ENCODE measurements at places on chromosomes 7 and 10.

DNA sequence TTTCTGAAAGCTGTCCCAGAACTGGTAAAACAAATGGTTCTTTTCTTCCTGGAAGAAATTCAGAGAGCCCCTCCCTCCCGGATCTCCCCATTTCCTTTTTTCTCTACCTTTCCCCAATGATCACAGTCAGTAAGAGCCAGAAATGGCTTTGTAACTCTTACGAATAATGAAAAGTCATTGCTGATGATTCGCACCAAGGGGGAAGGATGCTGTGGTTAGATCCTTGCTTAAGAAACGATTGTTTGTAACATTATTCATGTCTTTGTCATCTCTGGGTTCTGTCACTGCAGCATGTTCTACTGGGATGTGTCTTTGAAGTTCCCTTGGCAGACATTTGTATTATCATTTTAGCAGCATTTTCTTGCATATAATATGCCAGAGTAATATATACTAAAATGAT is 138.9 kb downstream of the CACNB2 start:
- DNase-seq: no peak

DNA sequence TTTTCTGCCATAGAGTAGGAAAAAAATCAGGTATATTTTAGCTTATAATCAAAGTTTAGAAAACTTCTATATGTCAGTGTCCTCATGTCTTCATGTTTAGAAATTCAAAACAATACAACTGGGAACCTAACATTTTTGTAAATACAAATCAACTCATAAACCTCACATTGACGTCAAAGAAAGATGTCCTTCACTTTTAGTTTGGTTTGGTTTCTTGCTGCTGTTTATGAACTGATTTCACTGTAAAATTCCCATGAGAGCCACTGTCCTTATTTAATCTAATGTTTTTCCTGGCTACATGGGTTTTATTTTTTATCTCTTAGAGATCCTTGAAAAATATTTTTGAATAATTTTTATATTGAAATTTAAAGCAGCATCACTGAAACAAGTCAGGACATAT is 208.4 kb downstream of the DYNC1I1 start:
- DNase-seq: no peak

DNA sequence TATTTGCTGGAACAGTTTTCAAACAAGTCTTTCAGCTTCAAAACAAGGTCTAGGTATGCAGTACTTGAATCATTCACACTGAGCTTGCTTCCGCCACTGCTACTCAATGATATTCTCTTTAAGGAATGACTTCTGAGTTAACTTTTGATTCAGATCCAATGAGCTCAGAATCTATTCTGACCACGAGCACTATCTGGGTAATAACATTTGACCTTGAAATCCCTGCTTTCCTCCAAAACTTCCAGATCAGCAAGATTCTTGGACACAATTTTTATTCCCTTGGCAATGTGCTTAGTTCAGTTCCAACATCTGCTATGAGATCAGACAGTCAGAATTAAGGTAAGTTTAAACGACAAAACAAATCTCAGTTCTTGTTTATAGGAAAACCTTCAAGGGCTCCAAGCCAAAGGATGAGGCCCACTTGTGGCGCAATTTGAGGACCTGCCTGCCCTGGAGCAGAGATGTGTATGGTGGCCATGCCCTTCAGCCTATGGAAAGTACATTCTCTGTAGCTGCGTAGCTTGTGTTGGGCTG is 87.2 kb downstream of the RNF216 start:
- no peak for DNase-seq

DNA sequence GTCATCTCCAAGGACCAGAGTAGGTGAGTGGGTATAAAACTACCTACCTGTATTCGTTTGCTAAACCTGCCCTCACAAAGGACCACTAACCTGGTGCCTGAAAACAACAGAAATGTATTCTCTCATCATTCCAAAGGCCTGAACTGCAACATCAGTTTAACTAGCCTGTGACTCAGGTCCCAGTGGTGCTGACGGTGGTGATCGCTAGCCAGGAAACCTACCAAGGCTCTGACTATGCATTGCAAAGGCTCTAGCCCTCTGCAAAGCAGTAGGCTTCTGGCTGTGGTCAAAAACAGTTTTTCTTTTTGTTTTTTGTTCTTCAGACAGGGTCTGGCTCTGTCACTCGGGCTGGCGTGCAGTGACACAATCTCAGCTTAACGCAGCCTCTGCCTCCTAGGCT is 107.5 kb downstream of the NPTX2 start:
- no peak for DNase-seq

DNA sequence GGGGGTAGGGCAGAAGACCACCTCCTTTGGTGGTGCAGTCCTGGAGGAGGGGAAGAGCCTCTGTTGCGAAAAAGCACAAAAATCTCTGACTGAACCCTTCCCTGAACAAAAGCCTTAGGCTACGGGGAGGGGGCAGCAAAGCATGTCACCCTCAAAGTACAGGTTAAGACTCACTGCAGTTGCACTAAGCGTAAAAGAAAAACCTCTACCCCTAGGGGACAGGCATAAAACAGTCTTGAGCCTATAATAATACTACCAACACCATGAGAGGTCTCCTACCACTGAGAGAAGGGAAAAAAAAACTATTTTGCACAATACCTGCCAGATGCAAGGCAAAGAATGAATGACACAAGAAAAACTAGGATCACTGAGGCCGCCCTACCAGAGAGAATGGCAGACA is 17.3 kb downstream of the TNPO3 start:
- no peak for DNase-seq

- DNase-seq: no peak
These were observed 86.1 kb upstream of the RNF32 start for GRCh38 chr7:156554488-156554887.

DNA sequence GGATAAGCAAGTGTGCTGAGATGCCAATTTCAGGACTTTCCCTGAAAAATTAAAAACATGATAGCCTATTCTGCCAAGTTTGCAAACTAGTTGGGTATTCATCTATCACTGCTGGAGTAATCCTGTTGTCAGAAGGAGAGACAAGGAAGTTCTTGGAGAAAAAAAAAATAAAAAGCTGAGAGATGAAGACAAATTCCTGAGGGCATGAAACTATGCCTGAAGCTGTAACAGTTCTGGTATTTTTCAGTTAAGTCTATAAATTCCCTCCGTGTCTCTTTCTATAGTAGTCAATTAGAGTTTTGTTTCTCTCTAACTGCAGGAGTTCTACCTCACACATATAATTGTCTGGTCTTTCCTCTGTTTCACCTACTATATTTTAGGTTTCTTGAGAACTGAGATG is 95.7 kb downstream of the DGKB start:
- DNase-seq: no peak

DNA sequence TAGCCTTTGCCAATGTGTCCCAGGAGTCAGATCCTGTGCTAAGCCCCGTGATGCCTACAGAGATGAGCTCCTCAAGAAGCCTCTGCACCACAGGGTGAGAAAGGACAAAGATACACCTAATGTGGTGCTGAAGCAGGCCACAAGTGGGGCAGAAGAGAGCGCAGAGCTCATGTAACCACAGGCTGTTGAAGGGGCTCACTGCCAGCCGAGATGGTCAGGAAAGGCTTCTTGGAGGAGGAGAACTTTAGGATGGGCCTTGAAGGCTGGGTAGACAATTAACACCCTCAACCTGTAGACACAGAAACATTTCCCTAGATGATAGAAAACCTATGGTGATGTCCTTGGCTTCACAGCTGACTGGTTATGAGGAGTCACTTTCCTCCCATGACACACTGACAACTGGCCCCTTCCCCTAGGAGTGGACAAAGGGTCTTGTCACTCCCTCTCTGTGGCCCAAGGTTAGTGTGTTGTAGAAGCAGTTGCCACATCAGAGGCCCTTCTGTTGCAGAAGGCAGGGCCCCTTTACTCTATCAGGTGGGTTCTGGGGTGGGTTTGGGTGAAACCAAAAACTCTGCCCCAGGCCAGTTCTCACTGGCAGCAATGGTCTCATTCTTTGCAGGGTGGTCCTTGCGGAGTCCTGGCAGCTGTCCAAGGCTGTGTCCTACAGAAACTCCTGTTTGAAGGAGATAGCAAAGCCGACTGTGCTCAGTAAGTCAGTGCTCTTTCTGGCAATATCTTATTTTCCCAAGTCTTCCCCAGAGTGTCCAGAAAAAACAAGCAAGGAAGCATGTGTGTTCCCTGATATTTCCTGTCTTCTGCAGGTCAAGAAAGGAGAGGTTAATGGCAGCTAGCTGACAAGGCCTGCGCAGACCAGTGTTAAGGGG is 69.2 kb downstream of the MINDY4 start:
- DNase-seq: no peak

DNA sequence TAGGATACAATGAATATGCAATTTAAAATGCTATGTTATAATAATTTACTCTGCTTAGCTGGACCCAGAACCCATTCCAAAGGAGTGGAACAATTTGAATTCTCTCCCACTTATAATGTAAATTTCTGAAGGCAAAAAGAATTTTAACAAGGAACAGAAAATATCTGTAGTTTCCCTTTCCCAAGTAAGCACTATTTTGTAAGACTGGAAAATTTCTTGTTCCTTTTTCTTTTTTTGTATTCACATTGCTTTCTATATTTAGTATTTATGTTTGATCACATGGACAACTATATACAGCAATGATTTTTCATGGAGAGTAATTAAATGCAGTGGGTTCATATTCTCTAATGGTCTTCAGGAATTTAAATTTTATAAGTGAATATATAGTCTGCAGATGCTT is 127.4 kb downstream of the GPR85 start:
- DNase-seq: no peak

DNA sequence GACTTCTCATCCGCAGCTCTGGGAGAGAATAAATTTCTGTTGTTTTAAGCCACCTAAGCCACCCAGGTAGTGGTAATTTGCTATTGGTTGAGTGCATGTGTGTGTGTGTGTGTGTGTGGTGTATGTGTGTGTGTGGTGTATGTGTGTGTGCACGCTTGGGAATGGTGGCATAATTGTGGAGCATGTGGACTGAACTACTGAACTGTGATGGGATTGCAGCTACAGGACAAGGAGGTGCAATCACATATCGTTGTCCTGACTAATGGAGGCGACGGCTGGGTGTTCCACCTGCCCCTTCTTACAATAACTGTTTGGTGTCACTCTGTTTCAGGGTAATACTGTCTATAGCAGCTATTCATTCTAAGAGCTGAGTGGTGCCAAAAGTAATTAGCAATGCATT is 448.7 kb upstream of the PFKP start:
- DNase-seq: no peak

- no peak for DNase-seq
These were observed 233.2 kb upstream of the MBL2 start for GRCh38 chr10:53005612-53006345.

DNA sequence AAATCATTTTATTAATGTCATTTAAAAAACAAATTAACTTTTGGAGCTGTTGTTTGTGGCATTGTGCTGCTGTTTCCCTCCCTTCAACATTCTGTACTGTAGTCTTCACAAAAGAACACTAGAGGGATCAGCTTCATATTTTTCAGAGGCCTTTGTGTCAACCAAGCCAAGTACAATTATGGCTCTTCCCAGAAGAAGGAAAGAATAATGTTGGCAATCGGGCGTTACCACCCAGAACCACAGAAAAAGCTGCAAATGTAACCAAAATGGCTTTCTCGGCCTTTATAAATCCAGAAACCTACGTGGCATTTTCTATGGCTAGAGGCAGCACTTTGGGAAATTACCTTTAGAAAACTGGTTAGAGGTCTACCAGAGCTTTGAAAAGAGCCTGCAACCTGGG is 98.8 kb upstream of the COL1A2 start:
- DNase-seq: no peak

- DNase-seq: no peak
These were observed 895 bp downstream of the VSTM2A start for GRCh38 chr7:54543051-54543488.

DNA sequence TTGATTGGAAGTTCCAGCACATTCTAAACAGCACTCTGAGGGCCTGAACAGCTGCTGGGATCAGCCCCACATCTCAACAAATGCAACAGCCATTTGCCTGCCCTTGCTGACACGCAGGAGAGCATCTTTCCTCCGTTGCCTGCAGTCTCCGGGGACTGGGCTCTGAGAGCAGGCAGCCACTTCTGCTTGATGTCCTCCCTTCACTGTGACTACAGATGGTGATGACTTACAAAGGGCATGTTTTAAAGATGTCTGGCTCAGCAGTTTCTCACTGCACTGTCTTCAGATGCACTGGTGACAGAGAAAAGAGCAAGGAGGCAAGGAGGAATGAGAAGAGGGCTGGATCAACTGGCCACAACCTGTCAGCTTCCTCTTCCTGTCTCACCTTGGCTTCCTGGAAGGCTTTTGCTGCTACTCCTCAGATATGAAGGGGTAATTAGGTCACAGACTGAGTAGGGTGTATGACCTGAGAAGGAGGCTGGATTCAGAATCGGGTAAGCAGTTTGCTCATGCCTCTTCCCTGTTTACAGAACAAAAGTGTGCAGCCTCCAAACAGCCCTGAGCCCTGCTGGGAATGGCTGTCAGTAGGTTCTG is 143.5 kb upstream of the GHITM start:
- DNase-seq: no peak

All from activated CD4-positive, CD25-positive, alpha-beta regulatory T cell (primary cell).